Sciatic nerve (tissue), 2 donors: ENCODE measurements at places on chromosomes 3 and 15.

GRCh38 chr3:67028001-67028784 is 30.1 kb downstream of the KBTBD8 start:
- DNase-seq: no peak

GRCh38 chr3:13280811-13281506 is 139.2 kb downstream of the NUP210 start:
- no peak for DNase-seq

DNA sequence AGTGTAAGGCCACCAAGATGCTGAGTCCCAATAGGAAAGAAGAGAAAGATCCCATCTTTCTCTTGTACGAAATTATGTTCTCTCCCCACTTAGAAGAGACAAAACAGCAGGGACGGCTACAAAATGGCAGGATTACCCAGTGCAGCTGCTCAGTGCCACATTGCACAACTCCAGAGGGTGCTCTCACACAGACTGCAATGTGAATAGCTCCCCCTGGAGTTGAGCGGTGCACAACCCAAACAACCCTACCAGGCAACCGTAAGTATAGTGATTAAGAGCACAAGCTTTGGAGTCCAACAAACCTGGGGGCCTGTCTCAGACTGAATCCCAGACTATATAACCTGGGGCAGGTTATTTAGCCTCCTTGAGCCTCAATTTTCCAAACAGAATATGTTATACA is 3.1 kb upstream of the BHLHE40 start:
- DNase-seq: peak; percentile 70

- no peak for DNase-seq
Observed at GRCh38 chr3:28727307-28727706, 378.7 kb upstream of the AZI2 start.

DNA sequence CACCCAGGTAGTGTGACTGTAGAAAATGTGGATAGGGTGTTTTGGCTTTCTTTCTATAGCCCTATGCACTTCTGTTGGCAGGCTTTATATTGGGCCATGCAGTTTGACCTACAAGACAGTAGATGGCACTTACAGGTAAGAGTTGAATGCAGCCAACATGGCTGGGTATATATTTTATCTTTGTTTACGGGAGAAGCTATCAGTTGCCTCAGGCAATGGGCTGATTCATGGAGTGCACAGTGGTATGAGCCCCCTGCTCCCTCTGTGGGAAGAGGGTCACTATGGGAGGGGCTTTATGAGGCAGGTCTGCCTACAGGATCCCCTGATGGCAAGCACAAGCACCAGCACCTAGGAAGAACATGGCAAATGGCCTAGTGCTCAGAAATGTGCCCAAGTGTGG is 301.2 kb upstream of the CDIN1 start:
- DNase-seq: no peak

DNA sequence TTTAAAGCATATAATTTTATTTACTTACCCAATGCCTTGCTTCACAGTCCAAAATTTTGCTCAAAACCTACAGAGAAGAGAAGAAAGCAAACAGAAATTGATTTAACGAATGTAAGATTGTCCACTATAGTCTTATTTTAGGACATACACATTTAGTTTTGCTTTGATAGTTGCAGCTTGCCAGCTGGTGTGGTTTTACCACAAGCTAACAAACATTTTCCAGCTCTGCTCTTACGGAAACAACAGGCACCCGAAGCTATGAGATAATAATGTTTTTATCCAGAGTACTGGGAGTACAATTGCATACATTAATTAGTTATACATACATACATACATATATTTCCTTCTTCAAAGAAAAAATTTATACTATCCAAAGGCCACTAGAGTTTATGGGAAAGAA is 10.4 kb downstream of the BCL6 start:
- DNase-seq: no peak

GRCh38 chr3:138461246-138461645 is 26.8 kb downstream of the ESYT3 start:
- DNase-seq: no peak

DNA sequence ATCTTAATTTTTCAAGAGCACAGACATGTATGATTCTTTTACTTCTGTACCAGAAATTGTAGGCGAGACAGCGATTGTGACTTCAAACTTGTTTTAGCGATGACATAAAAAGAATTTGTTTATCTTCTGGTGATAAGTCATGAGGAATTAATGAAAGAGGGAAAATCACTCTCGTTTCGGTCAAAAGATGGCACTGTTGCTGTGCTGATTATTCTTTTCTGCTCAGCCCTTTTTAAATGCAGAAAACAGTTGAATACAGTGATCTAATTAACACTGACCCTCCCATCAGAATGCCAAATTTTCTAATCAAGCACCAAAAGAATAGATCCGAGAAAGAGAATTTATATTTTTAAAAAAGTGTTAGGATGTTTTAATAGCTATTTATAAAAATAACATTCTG is 52.6 kb downstream of the NSUN3 start:
- no peak for DNase-seq

- no peak for DNase-seq
Observed at GRCh38 chr3:67357610-67358458, 296.6 kb downstream of the SUCLG2 start.

- DNase-seq: no peak
Observed at GRCh38 chr3:24605511-24606028, 110.9 kb upstream of the THRB start.

GRCh38 chr15:95401587-95401986 is 928.9 kb upstream of the NR2F2 start:
- no peak for DNase-seq

DNA sequence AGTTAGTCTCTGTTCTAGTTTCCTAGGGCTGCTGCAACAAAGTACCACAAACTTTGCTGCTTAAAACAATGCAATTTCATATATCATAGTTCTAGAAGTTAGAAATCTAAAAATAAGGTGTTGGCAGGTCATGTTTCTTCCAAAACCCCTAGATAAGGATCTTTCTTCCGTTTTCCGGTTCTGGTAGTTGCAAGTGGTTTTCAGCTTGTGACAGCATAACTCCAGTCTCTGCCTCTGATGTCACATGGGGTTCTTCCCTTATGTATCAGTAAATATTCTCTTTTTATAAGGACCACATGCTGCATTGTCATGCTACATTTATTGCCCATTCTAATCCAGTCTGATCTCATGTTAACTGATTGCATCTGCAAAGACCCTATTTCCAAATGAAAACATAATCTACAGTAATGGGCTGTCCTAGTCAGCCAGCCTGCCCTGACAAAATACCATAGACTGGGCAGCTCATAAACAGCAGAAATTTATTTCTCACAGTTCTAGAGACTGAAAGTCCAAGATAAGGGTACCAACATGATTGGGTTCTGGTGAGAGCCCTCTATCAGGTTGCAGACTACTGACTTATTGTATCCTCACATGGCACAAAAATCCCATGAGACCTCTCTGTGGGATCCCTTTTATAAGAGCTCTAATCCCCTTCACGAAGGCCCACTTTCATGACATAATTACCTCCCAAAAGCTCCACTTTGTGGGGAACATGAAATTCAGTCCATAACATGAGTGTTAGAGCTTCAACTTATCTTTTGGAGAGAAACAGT is 642.0 kb upstream of the NAALADL2 start:
- DNase-seq: no peak

- no peak for DNase-seq
Observed at GRCh38 chr3:123611082-123611481, 26.2 kb upstream of the HACD2 start.

- DNase-seq: no peak
Observed at GRCh38 chr15:41794081-41794480, 19.8 kb downstream of the MAPKBP1 start.

GRCh38 chr15:22811640-22812039 is 25.2 kb downstream of the NIPA1 start:
- DNase-seq: no peak

- no peak for DNase-seq
Observed at GRCh38 chr3:8984526-8984925, 21.3 kb upstream of the RAD18 start.

DNA sequence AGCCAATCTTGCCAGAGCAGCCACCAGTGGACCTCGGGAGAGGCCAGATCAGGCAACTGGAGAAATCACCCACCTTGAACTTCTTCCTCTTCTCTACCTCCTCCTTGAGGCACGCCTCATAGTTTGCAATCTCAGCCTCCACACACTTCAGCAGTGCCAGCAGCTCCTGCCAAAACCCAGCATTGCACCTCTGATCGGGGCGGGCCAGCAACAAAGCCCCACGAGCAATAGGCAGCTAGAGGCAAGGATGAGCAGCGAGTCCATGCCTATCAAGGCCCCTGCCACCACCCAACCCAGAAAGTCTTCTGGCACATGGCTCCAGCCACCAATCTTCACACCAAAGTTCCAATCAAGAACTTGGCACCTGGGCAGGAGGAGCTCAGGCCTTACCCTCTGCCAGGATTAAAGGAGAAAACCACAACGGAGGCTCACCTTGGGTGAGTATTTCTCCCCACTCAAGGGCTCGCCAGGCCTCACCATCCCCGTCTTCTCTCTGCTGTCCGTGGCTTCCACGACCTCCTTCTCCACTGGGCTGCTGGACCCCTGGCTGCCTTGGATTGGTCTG is 42.1 kb downstream of the SEMA3G start:
- DNase-seq: peak; percentile 39

DNA sequence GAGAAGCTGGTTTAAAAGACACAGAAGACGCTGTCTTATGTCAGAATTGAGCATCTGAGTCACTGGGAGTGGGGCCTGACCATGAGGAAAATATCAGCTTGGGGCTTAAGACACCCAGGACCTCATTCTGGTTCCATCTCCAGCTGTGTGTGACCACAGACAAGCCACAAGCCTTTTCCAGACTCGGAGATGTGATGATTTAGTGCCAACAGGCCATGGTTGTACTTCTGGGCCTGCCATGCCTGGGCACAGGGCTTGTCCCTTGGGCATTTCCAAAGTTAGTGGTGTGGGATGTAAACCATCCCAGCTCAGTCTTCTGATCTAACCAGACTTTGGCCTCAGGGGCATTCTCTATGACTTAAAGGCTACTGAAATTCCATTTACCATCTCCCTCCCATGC is 269.8 kb downstream of the RYR3 start:
- DNase-seq: no peak

DNA sequence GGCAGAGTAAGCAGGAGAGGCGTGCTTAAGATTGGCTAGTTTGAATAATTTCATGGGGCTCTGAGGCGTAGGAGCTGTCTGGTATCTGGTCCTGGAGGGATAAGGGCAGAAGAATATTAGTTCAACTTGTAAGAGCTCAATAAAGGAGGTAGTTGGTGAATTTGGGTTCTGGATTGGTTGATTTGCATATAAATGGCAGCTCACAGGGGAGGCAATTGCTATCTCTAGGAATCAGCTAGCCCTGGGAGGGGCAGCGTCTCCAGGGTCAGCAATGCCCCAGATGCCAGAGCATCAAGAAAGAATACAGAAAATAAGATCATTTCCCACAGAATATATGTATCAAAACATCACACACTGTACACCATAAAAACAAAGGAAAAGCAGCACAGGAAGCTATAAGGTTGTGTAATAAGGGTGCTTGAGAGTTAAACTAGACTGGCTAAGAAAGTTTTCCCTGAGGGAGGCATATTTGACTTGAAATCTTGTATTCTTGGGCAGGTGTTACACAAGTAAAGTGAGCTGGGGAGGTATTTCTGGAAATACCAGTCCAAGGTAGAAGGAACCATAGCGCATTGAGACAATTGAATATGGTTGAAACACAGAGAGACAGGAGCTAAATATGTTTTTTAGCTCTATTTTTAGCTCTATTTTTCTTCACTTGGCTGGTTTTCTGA is 6.1 kb downstream of the MOBP start:
- no peak for DNase-seq

DNA sequence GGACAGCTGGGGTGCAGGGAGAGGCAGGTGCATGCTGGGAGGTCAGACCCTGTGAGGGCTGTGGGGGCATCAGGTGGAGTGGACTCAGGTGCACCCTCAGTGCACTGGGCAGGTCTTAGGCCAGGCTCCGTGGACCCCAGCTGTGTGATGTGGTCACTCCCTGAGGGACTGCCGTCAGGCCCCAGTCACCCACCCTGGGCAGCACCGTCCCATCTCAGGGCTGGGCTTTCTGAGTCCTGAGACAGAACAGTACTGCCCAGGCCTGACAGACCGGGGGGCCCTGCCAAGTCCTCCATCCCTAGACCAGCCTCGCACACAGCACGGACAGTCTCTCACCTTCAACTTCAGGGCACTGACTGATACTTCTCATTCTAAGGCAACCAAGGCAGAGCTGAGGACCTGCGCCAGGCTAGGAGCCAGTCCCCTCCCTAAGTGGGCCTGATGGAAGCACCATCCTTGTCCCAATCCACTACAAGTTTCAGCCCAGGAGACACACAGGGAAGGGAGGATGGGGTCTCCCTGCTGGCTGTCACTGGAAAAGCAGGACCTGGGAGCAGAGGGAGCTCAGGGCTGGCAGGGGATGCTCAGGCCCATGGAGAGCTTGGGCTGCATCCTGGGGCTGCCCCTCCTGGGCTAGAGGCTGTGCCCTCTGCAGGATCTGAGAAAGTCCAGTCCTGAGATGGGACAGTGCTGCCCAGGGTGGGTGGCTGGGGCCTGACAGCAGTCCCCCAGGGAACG is 86.3 kb downstream of the LMLN start:
- DNase-seq: no peak

DNA sequence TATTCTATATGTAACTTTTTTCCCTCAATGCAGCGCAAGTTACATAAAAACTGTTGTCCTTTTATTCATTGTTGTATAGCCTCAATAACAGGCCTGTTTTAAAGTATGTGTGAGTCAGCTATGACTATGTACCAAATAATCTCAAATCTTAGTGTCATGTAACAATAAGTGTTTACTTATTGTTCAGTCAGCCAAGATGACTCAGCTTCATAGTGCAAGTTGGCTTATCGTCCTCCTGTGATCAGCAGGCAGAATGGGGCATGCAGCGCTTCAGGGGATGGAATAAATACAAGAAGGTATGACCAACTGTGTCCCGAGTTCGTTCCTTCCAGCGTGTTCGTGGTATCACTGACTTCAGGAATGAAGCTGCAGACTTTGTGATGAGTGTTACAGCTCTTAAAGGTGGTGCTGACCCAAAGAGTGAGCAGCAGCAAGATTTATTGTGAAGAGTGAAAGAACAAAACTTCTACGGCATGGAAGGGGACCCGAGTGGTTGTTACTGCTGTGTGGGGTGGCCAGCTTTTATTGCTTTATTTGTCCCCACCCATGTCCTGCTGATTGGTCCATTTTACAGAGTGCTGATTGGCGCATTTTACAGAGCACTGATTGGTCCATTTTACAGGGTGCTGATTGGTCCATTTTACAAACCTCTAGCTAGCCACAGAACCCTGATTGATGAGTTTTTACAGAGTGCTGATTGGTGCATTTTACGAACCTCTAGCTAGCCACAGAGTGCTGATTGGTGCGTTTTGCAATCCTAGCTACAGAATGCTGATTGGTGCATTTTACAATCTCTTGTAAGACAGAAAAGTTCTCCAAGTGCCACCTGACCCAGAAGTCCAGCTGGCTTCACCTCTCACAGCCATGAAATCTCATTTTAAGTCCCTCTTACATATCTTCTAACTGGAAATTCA is 1016.0 kb downstream of the MCTP2 start:
- DNase-seq: no peak

- peak; percentile 48 for DNase-seq
Observed at GRCh38 chr15:99431661-99432091, 134.1 kb upstream of the MEF2A start.

- no peak for DNase-seq
Observed at GRCh38 chr3:171480526-171480925, 20.3 kb upstream of the TNIK start.
